ENCODE measurements at places on chromosomes 7 and 10. TPM values are rescaled to one million over a fixed set of nuclear protein-coding genes. Genes with fewer than 3 reads are reported as not detected.

DNA sequence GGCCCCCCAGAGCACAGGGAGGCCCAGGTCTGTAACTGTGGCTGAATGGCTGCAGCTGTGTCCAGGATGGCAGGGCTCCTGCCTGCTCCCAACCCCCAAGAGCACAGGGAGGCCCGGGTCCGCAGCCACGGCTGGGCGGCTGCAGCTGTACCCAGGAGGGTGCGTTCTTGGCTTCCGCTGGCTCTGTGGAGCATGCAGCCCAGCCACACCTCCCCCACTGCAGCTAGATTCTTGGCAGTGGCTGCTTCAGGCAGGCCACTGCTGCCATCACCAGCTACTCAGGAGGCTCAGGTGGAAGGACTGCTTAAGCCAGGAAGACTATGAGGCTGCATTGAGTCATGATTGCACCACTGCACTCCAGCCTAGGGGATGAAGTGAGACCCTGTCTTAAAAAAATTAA, 27.9 kb downstream of the C7orf25 start:
- no peaks in the 10 kb centered on the region for H3K27me3 ChIP-seq
- H3K4me1 ChIP-seq: peaks cover 14% of the 10 kb centered on the region
- no peak overlapping the region for H3K4me3 ChIP-seq
- no peaks in the 10 kb centered on the region for H3K36me3 ChIP-seq
- no peak for DNase-seq

Gene CFAP43
- 0.70 TPM for total RNA-seq

DNA sequence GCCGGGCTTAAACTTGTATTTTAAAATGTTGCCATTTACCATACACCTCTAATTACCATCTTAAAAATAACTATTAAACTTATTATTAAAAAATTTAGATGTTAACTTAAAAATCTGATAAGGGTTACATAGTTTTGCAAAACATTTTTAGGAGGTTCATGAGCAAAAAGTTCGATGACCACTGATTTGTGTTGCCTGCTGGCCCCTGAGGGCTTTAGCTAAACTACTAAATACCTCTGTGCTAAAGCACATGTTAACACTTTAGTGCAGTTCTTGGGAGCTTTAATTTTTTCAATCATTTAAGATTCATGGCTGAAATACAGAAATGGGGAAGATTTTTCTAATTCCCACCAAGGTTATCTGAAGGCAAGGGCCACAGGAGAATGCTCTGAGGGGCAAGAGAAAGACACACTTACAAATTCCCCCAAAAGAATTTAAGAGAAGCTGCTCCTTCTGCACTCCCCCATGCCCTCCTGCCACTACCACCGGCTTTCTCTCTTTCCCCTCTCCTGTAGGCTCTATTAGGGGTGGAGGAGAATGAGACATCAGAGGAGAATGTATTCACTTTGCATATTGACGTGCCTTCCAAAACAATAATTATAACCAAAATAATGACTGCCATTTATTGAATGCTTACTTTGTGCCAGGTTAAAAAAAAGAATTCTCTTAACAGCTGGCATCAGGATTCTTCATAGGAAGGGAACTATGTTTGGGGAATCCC, 106.2 kb downstream of the RTKN2 start:
- no peak overlapping the region for H3K4me3 ChIP-seq
- DNase-seq: no peak
- no peaks in the 10 kb centered on the region for H3K4me1 ChIP-seq
- no peaks in the 10 kb centered on the region for H3K36me3 ChIP-seq
- H3K27me3 ChIP-seq: no peaks in the 10 kb centered on the region

Gene ZNF365
- 2.9 TPM for total RNA-seq

- no peaks in the 10 kb centered on the region for H3K36me3 ChIP-seq
- H3K27ac ChIP-seq: no peak overlapping the region
- H3K4me1 ChIP-seq: no peaks in the 10 kb centered on the region
Observed at GRCh38 chr10:120495226-120496009, 38.4 kb downstream of the PLPP4 start.

Gene CYP26C1
- 0.09 TPM for total RNA-seq

DNA sequence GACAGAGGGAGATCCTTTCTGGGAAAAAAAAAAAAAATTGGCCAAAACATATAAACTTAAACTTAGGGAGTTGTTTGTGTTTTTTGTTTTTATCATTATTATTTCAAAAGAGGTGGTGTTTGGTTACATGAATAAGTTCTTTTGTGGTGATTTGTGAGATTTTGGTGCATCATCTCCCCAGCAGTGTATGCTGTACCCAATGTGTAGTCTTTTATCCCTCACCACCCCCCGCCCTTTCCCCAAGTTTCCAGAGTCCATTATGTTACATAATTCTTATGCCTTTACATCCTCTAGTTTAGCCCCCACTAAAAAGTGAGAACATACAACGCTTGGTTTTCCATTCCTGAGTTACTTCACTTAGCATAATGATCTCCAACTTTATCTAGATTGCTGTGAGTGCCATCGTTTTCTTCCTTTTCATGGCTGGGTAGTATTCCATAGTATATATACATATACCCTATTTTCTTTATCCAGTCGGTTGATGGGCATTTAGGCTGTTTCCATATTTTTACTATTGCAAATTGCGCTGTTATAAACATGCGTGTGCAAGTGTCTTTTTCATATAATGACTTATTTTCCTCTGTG, 148.1 kb upstream of the ZNF92 start:
- no peak overlapping the region for H3K4me3 ChIP-seq
- no peaks in the 10 kb centered on the region for H3K4me1 ChIP-seq
- no peak for DNase-seq
- H3K36me3 ChIP-seq: no peaks in the 10 kb centered on the region
- H3K27ac ChIP-seq: no peak overlapping the region

DNA sequence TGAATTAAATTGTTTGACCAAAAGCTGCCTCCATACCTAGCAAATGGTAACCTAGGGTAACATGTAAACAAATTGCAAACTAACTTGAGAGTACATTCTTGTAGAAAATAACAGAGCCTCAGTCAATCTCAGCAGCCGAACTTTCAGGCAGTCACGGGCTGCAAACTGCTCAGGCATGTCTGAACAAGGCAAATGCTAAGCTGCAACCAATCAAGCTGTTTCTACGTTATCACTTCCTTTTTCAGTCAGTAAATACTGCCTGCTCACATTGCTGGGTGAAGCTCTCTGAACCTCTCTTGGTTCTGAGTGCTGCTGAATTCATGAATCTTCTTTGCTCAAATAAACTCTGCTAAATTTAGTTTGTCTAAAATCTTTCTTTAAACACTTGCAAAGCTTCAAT, 1212.4 kb downstream of the SORCS1 start:
- no peaks in the 10 kb centered on the region for H3K36me3 ChIP-seq
- DNase-seq: peak; percentile 55
- H3K27ac ChIP-seq: peak overlapping the region; percentile 13
- no peak overlapping the region for H3K4me3 ChIP-seq

GRCh38 chr7:27952456-27953285, 212.7 kb downstream of the TAX1BP1 start:
- H3K27me3 ChIP-seq: no peaks in the 10 kb centered on the region
- no peaks in the 10 kb centered on the region for H3K4me1 ChIP-seq
- DNase-seq: no peak
- H3K36me3 ChIP-seq: no peaks in the 10 kb centered on the region
- no peak overlapping the region for H3K4me3 ChIP-seq

Gene FAM107B
- 66.2 TPM for total RNA-seq

GRCh38 chr7:132214452-132214851, 361.8 kb downstream of the PLXNA4 start:
- H3K27ac ChIP-seq: no peak overlapping the region
- no peak for DNase-seq
- no peaks in the 10 kb centered on the region for H3K36me3 ChIP-seq
- no peaks in the 10 kb centered on the region for H3K4me1 ChIP-seq
- H3K27me3 ChIP-seq: no peaks in the 10 kb centered on the region
- no peak overlapping the region for H3K4me3 ChIP-seq

DNA sequence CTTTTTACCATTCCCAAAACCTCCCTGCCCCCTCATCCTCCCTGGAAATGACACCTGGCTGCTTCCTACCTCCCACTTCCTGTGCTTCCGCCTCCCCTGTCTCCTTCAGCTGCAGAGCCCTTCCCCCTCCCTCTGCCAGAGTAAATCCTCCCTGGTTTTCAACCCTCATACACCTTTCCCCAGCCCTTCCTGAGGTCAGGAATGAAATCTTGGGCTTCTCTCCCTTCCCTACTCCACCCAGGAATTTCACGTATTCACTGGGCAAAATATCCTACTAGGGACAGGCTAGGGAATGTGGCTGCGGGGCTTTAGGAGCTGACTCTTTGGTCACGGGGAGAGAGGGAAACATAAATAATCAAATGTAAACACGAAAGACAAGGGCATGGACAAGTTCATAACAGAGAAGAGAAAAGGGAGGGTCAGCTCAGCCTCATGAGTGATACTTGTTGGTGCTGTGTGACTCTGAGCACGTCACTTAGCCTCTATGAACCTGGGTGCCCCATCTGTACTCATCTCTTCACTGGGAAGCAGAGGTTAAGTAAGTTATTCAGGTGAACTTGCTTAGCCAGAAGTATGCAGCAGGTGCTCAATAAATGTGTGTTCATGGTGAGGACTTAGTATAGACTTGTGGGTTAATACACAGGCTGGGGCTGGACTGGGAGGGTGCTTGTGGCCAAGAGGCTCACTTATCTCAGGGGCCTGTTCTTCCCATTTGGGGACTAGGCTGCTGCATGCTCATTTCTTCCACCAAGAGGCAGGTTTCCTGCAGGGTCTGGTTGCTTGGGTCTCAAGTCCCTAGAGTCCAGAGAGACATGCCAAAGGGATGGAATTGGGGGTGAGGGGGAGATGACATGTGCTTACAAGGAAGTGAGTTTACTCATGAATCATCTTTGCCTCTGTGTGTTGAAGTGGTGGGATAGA, 10.0 kb upstream of the DUSP5 start:
- H3K27me3 ChIP-seq: no peaks in the 10 kb centered on the region
- no peaks in the 10 kb centered on the region for H3K4me1 ChIP-seq
- H3K4me3 ChIP-seq: no peak overlapping the region
- no peaks in the 10 kb centered on the region for H3K36me3 ChIP-seq
- no peak for DNase-seq

DNA sequence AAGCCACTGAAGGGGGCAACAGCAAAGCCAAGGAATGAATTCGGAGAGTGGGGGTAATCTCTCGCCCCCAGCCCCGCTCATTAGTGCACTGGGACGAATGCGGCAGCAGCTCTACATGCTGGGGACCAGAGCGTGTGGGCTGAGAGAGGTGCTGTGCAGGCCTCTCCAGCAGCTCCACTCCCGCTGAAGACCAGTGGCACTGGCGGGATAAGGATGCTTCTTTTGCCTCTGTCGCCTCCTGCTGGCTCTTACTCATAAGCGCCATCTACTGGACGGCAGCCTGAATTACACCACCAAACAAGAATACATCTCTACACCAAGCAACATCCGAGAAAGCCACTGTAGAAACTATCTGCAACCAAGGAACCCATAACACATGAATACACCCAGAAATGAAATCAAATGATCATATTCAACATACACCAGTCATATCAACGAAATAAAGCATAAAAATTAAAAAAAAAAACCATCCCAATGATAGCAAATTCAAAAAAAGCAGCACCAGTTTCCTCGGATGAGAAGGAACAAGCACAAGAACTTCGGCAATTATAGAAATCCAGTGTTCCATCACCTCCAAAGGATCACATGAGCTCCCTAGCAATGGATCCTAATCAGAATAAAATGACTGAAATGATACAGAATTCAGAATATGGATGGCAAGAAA, 79.0 kb upstream of the TMEM168 start:
- DNase-seq: no peak
- H3K27me3 ChIP-seq: no peaks in the 10 kb centered on the region
- H3K27ac ChIP-seq: no peak overlapping the region
- H3K4me3 ChIP-seq: no peak overlapping the region

Gene GPC2
- total RNA-seq: 2.5 TPM

DNA sequence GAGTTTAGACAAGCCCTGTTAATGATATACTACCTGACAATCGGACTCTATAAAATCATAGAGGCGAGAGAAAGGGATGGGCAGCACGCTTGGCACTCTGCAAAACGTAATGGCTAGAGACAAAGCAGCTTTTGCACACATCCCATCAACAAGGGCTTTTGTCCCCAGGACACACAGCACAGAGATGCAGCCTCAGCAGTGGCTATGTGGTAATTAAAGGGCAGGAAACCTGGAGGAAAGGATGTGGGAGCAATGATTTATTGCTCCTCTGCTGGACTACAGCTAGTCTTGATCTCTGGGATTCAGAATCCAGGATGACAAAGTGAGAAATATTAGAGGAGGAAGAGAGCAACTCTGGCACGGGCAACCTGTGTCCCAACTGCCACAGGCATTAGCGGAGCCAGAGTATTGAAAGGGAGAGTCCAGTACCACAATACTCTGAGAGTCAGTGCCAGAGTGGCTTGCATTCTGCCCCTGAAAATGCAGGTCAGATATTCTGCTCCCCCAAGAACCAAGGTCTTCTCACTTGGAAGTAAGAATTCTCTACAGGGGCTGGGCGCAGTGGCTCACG, 96.5 kb downstream of the ARMH3 start:
- H3K4me1 ChIP-seq: peaks cover 4% of the 10 kb centered on the region
- H3K27ac ChIP-seq: no peak overlapping the region
- H3K36me3 ChIP-seq: peaks cover 42% of the 10 kb centered on the region
- no peaks in the 10 kb centered on the region for H3K27me3 ChIP-seq
- DNase-seq: no peak

Gene OR6B1
- not detected for total RNA-seq

DNA sequence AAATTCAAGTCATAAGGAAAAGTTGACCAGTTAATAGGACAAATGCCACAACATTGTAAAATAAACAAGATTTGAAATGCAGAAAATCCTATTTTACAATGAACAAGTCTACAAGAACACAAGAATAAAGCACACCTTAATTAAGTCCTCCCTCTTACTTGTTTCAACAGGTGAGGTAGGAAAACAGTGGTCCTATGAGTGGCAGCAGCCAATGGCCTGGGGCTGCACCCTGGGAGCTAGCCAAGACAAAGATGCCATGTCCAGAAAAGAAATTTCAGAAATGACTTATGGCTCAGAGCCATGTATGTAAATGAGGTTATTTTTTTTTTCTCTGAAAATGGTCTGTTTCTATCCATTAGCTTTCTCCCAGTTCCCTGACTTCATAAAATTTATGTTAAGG, 14.3 kb downstream of the KLLN start:
- no peak for DNase-seq
- H3K36me3 ChIP-seq: no peaks in the 10 kb centered on the region
- no peaks in the 10 kb centered on the region for H3K27me3 ChIP-seq
- H3K4me1 ChIP-seq: no peaks in the 10 kb centered on the region
- H3K27ac ChIP-seq: no peak overlapping the region

GRCh38 chr7:20233362-20233761, 16.2 kb upstream of the MACC1 start:
- H3K27ac ChIP-seq: no peak overlapping the region
- no peaks in the 10 kb centered on the region for H3K36me3 ChIP-seq
- DNase-seq: no peak
- H3K4me1 ChIP-seq: no peaks in the 10 kb centered on the region

Gene KIAA1217
- 33.6 TPM for total RNA-seq

GRCh38 chr7:76121044-76121443, 73.1 kb downstream of the MDH2 start:
- no peak overlapping the region for H3K27ac ChIP-seq
- H3K4me1 ChIP-seq: no peaks in the 10 kb centered on the region
- no peak overlapping the region for H3K4me3 ChIP-seq
- DNase-seq: no peak
- no peaks in the 10 kb centered on the region for H3K27me3 ChIP-seq
- H3K36me3 ChIP-seq: no peaks in the 10 kb centered on the region

Gene CDNF
- 0.38 TPM for total RNA-seq

Gene LFNG
- 59.2 TPM for total RNA-seq
